Activated CD8-positive, alpha-beta T cell treated with anti-CD3 and anti-CD28 coated beads, Interleukin-2, amount 10 ng/mL, durations not matched to agents 7 days and 5 days (primary cell): ENCODE measurements at places on chromosomes 11 and 22. TPM values are rescaled to one million over a fixed set of nuclear protein-coding genes. Genes with fewer than 3 reads are reported as not detected.

DNA sequence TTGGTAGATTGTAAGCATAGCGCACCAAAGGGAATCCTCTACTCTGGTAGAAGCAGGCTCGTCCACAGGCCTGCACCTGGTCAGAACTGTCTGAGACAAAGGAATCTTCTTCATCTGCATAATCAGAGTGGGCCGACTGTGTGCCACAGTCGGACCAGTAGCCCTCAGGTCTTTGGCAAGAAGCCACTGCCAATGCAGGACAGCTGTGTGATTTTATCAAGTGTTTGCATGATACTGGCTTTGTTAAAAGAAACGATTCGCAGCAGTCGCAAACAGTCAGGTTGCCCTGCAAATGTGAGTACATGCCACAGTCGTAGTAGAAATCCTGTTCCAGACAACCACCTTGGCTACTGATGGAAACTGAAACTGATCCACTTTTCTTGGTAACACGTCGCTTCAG is 4.9 kb upstream of the CCDC34 start:
- H3K27ac ChIP-seq, result no peak overlapping the region
- no peak for DNase-seq
- H3K36me3 ChIP-seq, result no peaks in the 10 kb centered on the region
- no peak overlapping the region for H3K4me3 ChIP-seq

DNA sequence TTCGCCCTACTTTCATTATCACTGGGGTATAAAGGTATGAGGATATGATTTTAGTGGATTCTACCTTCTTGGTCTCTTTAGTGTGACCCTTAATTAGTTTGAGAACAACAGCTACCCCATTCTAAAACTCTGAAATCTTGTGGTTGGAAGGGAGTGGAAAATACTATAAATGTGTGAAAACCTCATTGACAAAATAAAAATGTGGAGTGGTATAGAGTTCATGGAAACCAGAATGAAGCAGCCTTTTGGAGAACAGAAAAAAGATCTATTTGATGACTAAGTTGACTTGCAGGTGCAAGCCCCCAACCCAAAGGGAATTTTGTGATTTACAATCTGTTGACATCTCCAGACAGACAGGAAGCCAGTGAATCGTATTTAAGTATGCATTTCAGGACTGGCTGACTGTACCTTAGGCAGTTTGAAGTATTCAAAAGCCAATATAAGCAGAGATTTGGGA is 75.8 kb downstream of the GAS2 start:
- no peak overlapping the region for H3K27ac ChIP-seq
- peaks cover 6% of the 10 kb centered on the region for H3K27me3 ChIP-seq
- DNase-seq, result no peak
- no peaks in the 10 kb centered on the region for H3K4me1 ChIP-seq
- H3K36me3 ChIP-seq, result no peaks in the 10 kb centered on the region

GRCh38 chr11:76506833-76507232 is 62.0 kb downstream of the EMSY start:
- H3K4me1 ChIP-seq, result no peaks in the 10 kb centered on the region
- no peaks in the 10 kb centered on the region for H3K27me3 ChIP-seq
- H3K27ac ChIP-seq, result no peak overlapping the region
- no peak for DNase-seq
- no peak overlapping the region for H3K4me3 ChIP-seq

DNA sequence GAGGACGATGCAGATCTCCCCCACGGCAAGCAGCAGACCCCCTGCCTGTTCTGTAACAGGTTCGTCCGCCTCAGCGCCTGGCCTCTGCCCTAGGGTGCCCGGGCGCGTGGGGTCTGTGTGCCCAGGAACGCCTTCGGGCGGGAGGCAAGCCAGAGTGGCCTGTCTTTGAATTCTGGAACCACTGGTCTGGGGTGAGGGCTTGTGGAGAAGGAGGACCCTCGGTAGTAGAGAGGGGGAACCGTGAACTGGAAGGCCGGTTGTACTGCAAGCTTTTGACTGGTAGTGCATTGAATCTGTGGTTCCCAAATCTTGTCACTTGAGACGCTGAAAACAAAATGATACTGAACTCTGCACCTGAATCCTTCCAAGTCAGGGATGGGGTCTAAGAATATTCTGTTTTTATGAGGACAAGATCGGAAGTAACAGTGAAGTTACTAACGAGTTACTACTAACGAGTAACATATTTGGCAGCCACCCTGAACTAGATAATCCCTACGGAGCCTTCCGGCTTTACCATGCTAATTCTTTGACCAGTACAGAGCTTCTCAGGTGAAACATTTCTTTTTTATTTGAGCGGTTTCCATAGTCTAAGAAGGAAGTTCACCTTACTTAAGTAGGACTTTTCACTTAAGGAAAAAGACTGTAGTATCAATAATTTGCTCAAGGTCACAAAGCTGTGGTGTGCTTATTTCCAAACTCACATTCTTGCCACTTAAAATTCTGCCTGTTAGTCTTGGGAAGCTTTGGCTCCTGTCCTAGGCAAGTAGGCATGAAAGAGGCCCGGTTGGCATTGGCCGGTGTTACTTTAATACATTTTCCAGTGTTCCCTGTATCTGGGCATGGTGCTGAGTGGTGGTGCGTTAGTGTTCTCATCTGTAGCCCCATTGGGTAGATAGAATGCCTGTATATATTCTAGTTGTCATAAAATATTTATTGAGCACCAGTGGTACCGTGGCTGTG is 860 bp downstream of the PRMT3 start:
- no peaks in the 10 kb centered on the region for H3K27me3 ChIP-seq
- H3K27ac ChIP-seq, result peak overlapping the region; percentile 99
- H3K4me1 ChIP-seq, result peaks cover 35% of the 10 kb centered on the region
- DNase-seq, result peak; percentile 42

DNA sequence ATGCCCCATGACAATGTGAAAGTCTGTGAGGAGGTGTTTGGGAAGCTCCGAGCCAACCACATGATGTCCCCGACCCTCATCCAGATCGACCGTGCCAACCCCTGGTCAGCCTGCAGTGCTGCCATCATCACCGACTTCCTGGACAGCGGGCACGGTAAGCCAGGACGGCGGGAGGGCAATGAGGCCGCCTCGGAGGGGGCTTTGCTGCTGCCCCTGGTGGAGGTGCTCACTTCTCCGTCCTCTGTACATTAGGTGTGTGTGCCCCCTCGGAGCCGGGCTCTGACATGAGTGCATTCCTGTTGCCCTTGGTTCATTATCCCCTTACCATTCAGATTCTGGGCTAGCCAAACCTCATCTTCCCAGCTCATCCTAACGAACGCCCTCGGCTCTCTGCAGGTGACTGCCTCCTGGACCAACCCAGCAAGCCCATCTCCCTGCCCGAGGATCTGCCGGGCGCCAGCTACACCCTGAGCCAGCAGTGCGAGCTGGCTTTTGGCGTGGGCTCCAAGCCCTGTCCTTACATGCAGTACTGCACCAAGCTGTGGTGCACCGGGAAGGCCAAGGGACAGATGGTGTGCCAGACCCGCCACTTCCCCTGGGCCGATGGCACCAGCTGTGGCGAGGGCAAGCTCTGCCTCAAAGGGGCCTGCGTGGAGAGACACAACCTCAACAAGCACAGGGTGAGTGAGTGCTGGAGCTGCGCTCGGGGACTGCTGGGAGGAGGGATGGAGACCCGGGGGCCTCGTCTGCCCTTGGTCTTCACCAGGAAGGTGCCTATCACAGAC is 13.8 kb downstream of the ADAMTS15 start:
- H3K4me1 ChIP-seq, result no peaks in the 10 kb centered on the region
- no peak overlapping the region for H3K4me3 ChIP-seq
- no peak overlapping the region for H3K27ac ChIP-seq
- no peaks in the 10 kb centered on the region for H3K36me3 ChIP-seq

DNA sequence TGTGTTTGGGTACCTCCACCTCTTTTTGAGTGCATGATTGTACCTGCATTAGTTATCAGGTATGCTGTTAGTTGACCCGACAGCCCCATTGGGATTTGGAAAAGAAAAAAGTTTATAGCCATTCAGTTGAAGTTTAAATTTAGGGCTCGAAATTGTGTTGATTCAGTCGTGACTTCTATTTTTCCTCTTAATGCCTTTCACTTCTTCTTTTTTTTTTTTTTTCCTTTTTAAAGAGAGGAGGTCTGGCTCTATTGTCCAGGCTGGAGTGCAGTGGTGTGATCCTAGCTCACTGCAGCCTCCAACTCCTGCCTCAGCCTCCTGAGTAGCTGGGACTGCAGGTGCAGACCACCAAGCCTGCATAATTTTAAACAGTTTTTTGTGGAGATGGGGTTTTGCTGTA is 2.3 kb downstream of the STT3A start:
- H3K4me1 ChIP-seq, result peaks cover 34% of the 10 kb centered on the region
- no peak overlapping the region for H3K4me3 ChIP-seq
- no peaks in the 10 kb centered on the region for H3K27me3 ChIP-seq
- DNase-seq, result no peak

DNA sequence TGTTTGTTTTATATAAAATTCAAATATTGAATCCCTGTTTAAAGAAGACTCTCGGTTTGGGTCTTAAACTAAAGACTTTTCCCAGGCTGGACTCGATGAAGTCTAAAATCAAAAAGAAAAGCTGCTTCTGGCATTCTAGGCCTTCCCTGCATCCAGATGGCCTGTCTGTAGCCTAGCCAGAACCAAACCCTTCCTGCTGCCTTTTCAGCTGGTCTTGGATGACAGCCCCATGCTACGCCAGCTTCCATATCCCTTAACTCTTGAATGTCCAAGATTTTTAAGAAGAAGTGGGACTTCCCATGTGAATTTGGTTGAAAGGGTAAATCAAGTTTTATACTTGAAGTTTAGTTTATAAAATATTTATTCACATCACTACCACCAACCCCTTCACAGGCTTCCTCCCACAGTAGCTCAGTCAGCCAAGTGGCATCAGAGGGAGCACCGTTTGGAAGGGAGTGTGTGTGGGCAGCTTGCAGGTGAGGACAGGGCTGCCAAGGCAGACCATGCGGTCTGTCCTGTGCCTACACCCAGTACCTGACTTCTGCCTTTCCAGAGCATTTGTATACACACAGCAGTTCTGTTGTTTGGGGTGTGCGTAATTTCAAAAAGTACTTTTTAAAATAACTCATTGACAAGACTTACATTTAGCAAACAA is 18.2 kb upstream of the PSMA1 start:
- H3K36me3 ChIP-seq, result peaks cover 17% of the 10 kb centered on the region
- H3K27ac ChIP-seq, result no peak overlapping the region
- peaks cover 36% of the 10 kb centered on the region for H3K4me1 ChIP-seq
- no peaks in the 10 kb centered on the region for H3K27me3 ChIP-seq

DNA sequence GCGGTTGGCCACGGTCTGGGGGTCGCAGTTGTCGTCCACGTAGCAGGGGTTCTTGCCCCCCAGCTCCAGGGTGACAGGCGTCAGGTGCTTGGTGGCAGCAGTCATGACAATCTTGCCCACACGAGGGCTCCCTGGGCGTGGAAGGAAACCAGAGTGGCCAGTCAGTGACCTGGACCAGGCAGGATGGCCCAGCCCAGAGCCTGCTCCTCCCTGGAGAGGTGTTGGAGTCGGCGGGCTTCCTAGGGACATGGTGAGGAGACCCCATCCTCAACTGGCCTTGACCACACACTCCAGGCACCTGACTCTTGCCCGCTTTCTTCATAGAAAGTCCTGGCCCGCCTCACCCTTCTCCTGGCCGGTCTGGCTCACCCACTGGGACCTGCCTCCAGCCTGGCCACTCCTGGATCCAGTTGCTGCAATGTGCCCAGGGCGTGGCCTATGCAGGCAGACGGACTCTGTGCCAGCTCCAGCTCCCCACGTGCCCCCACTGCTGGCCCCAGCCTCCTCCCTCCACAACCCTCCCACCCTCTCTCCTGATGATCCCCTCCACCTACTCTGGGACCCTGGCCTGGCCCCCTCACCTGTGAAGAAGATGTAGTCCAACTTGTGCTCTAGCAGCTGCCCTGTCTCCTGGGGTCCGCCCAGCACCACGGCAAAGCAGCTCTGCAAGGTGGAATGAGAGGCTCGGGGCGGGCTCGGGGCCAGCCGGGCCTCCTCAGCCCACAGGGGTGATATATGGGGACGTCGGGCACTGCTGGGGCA is 8.7 kb downstream of the ALDH3B2 start:
- H3K4me1 ChIP-seq, result no peaks in the 10 kb centered on the region
- no peaks in the 10 kb centered on the region for H3K36me3 ChIP-seq
- H3K27me3 ChIP-seq, result no peaks in the 10 kb centered on the region

DNA sequence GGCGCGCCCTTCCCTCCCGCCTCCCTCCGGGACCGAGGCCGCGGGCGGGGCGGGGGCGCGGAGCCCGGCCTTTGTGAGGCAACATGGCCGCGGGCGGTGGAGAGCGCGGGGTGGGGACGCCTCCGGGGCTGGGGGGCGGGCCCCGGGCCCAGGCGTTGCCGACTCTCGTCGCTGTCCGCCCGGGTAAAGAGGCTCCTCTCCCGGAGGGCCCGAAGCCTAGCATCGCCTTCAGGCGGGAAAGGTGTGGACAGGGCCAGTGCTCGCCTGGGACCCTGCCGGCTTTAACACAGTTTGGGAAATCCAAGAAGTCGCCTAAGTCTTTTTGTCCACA is 369 bp downstream of the DGCR8 start:
- peak overlapping the region; percentile 65 for H3K27ac ChIP-seq
- H3K36me3 ChIP-seq, result peaks cover 20% of the 10 kb centered on the region
- no peaks in the 10 kb centered on the region for H3K27me3 ChIP-seq
- H3K4me1 ChIP-seq, result peaks cover 43% of the 10 kb centered on the region
- peak; percentile 76 for DNase-seq

DNA sequence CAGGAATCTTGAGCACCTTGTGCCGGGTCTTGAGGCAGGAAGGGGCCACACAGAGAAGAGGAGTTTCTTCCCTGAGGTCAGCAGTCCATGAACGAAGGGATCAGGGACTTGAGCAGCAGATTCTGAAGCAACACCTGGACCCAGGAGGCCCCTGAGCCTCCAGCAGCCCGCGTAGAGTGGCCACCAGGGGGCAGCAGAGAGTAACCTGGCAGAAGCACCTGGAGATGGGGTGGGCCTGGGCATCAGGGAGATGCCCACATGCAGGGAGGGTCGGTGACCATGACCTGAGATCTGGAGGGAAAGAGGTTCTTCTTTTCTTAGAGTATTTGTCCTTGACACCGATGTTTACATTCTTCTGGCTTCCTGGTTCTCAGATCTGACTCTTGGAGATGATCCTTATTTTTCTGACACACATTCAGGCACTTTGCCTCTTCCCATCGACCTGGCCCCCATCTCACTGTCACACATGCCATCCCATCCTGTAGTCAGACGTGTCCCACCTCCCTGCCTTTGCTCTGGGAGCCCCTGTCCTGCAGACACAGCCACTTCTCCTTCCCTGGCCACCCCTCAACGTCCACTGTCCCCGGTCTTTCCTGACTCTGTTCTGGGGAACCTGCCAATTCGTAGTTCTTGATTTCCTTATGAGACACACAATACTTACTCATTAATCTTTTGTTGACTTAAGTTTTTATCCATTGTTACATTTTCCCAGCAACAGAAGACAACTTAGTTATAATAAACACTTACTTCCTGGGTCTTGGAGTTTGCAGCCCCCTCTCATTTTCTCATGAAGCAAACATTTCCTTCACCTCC is 66.5 kb downstream of the GGTLC2 start:
- peak; percentile 81 for DNase-seq
- peaks cover 4% of the 10 kb centered on the region for H3K4me1 ChIP-seq
- no peak overlapping the region for H3K4me3 ChIP-seq
- H3K27ac ChIP-seq, result no peak overlapping the region

The DERL3 gene
- total RNA-seq, result 8.1 TPM

The KCNK7 gene
- total RNA-seq, result 0.99 TPM

The MS4A8 gene
- total RNA-seq, result not detected

The ISX gene
- total RNA-seq, result not detected

The PTPMT1 gene
- total RNA-seq, result 44.5 TPM

The CHADL gene
- 0.37 TPM for total RNA-seq

The NLRP14 gene
- 0.13 TPM for total RNA-seq
